ENCODE measurements at places on chromosomes 13 and 19.

- no peak for DNase-seq
Measured at GRCh38 chr19:41847351-41848105, 2.7 kb downstream of the DMRTC2 start.

GRCh38 chr19:14118165-14119051 is 846 bp upstream of the PRKACA start:
- DNase-seq: no peak

GRCh38 chr19:7654401-7654800 is 14.4 kb upstream of the RETN start:
- DNase-seq: no peak

DNA sequence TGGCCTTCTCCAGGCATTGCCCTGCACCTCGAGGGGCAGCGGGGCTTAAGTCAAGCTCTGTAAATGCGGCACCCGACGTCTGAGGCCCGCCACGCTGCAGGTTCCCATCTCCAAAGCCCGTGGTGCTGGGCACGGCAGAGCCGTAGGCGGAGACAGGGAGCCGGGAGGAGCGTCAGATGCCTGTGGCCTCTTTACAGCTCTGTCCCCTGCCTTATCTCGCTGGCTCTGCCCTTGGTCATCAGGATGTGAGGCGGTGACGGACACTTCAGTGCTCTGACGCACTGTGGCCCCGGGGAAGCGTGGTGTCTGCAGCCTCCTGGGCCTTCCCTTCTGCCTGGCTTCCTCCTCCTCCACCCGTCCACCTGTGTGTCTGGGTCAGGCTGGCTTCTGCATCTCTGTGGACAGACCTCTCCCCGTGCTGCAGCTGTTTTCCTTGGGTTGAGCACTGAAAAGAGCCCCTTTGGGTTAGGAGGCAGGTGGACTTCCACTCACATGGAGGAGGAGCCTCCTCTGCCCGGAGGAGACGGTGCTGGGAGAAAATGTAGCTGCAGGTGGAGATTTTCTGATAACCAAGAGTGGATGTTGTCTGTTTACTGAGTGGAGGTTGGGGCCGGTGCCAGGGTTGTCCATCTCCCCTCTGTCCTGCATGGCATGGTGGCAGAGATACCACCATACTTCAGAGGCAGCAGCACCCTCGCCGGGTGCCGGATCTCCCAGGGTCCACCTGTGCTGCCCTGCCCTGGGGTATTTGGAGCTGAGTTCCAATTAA is 14.6 kb downstream of the MCF2L start:
- no peak for DNase-seq

GRCh38 chr13:77036279-77036678 is 9.3 kb upstream of the FBXL3 start:
- DNase-seq: no peak

- no peak for DNase-seq
Measured at GRCh38 chr19:51779181-51779580, 15.8 kb upstream of the FPR3 start.

DNA sequence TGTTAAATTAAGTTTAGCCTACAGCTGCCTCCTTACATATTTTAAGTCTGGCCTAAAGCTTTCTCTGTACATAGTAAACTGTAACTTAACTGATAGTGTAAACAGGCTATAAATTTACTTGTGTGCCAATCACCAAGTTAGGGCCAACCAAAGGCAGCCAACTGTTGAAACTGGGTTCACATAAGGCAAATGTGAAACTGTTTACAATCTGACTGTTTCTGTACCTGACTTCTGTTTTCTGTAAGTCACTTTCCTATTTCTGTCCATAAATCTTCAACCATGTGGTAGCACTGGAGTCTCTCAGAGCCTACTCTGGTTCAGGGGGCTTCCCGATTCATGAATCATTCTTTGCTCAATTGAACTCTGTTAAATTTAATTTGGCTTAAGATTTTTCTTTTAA is 103.1 kb downstream of the RAP2A start:
- no peak for DNase-seq

- no peak for DNase-seq
Measured at GRCh38 chr19:12730064-12730463, 4.4 kb downstream of the TRIR start.

GRCh38 chr13:32087955-32088747 is 56.6 kb downstream of the FRY start:
- no peak for DNase-seq

DNA sequence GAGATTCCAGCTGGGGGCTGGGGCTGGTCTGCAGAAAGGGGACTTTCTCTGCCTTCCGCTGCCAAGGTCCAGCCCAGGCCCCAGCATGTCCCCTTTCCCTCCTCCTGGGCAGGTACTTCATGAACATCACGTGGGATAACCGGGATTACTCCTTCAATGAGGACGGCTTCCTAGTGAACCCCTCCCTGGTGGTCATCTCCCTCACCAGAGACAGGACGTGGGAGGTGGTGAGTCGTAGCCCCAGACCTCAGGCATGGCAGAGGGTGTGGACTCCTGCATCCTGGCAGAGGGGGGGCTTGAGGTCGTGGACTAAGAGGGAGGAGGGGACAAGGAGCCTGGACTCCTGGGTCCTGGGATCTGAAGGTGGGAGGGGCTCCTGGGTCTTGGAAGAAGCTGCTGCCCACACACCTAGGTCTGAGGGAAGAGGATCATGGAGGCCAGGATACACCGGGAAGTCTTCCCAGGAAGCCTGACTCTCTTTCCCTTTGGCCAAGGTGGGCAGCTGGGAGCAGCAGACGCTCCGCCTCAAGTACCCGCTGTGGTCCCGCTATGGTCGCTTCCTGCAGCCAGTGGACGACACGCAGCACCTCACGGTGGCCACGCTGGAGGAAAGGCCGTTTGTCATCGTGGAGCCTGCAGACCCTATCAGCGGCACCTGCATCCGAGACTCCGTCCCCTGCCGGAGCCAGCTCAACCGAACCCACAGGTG is 20.6 kb downstream of the GRIN2D start:
- DNase-seq: no peak

DNA sequence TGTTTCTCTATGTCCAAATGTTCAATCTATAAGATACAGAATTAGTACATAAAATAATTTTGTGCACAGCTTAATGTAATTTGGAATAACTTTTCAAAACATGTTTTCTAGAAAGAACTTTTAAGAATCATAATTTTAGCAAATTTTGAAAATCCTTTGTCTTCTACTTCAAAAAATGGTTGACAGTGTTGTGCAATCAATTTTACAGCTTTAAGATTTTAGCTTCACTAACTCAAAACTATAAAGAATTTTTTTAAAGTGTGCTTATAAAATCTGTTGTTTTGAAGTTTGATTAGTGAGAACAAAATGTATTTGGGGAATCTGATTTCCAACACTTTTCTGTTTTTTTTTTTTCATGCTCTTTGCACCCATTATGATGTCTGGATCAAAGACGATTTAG is 12.7 kb upstream of the SPACA6 start:
- no peak for DNase-seq

DNA sequence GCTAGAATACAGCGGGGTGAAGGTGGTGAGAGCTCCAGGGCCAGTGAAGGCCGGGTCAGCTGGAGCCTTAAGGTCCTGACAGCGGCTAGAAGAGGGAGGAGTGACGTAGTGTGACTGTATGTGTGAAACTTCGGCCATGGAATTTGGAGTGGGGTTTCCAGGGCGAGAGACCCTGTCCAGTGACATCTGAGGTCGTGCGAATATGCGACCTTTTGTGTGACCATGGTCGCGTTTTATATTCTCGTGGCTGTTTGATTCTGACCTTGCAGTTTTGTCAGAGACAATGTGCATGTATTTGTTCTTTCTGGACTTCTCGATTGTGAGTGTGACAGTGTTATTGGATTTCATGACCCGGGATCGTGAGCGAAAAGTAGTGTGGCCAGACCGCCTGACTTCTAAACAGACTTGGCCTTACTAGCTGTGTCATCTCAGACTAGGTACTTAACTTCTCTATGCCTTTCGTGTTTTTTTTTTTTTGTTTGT is 405 bp upstream of the ZNF569 start:
- DNase-seq: no peak

DNA sequence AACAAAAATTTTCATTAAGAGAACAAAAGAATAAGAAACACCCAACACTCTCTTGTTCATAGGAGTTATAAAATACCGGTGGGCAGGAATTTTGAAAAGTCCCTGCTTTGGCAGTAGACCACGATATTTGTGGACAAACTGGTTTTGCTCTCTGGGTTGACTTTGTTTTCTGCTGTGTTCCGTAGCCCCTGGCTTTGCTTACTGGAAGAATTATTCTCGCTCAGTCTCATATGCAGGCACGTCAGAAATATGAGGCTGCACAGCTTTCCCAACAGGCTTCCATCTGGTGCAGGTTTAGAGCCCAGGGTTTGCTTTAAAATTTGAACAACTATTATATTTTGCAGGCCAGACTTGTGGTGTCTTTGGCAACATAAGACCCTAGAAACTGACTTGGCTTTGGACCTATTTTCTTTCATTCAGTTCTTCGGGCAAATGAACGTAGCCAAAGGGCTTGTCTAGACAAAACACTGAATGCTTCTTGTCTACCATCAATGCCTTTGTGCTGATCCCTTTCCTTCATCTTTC is 2012.6 kb downstream of the PCDH9 start:
- no peak for DNase-seq

GRCh38 chr13:33927315-33927714 is 109.4 kb downstream of the RFC3 start:
- no peak for DNase-seq

- peak; percentile 78 for DNase-seq
Measured at GRCh38 chr19:41706741-41707501, 1.5 kb upstream of the CEACAM5 start.

DNA sequence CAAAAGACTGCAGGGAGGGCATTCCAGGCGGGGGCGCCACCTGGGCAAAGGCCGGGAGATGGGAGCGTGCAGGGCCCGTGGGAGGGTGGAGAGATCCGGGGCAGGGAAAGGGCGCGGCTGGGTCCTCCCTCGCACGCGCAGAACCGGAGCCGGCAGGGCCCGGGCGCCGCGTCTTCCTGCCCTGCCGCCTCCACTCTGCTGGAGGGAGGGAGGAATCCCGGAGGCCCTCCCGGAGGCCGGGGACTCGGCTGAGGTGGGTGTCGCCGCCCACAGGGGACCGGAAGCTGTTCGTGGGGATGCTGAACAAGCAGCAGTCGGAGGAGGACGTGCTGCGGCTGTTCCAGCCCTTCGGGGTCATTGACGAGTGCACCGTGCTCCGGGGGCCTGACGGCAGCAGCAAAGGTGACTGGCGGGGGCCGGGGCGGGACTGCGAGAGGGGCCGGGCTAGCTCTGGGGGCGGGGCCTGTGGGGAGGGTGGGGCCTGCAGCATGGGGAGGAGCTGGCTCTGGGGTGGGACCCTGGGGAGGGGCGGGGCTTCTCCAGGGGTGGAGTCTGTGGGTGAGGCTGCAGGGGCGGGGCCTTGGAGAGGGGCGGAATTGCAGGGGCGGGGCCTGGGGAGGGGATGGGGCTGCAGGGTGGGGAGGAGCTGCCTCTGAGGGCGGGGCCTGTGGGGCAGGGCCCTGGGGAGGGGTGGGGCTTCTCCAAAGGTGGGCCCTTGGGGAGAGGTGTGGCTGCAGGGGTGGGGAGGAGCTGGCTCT is 51.3 kb downstream of the CELF5 start:
- DNase-seq: peak; percentile 93

DNA sequence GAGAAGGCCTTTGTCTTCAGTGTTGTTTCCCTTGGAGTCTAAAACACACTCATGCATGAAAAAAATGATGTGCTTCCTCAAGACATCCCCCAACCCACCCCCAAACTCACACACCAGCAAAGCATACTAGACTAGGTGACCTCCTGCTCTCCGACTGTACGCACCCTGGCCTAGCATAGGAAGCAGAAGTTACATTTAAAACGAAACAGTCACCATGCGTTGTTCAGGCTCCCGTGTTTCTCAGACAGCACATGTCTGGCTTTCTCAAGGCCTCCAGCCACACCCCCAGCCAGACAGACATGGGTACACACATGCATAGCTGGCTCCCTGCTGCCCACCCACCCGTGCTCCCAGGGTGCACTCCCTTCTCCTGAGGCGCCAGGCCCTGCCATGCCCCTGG is 28.7 kb upstream of the C1QTNF9 start:
- DNase-seq: peak; percentile 56

DNA sequence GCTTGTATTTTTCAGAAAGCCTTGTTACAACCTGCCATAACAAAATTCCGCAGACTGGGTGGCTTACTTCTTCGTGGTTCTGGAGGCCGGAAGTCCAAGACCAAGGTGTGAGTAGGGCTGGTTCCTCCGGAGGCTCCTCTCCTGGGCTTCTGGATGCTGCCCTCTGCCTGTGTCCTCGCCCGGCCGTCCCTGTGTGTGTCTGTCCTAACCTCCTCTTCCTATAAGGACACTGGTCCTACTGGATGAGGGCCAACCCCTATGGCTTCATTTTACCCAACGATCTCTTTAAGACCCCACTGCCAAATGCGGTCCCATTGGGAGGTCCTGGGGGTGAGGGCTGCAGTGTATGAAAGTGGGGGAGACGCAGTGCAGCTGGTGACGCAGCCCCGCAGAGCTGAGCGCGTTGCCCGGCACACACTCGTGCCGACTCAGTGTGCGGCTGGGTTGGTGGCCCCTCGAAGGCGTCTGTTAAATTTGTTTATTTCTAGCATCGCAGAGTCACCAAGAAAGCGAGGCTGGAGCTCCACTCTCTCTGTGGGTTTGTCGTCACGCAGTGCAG is 116.7 kb downstream of the SOX1 start:
- no peak for DNase-seq

- no peak for DNase-seq
Measured at GRCh38 chr13:112641456-112642089, 48.3 kb upstream of the ATP11A start.

GRCh38 chr13:51628059-51628852 is 44.0 kb downstream of the WDFY2 start:
- no peak for DNase-seq

- DNase-seq: no peak
Measured at GRCh38 chr13:41976476-41976875, 15.6 kb upstream of the VWA8 start.

GRCh38 chr19:16898361-16899015 is 9.7 kb downstream of the F2RL3 start:
- DNase-seq: no peak

- DNase-seq: peak; percentile 75
Measured at GRCh38 chr19:35346193-35347052, 1.3 kb upstream of the FFAR1 start.

- DNase-seq: no peak
Measured at GRCh38 chr19:29194658-29195057, 18.3 kb downstream of the UQCRFS1 start.

GRCh38 chr13:51687947-51688714 is 103.9 kb downstream of the WDFY2 start:
- DNase-seq: no peak

DNA sequence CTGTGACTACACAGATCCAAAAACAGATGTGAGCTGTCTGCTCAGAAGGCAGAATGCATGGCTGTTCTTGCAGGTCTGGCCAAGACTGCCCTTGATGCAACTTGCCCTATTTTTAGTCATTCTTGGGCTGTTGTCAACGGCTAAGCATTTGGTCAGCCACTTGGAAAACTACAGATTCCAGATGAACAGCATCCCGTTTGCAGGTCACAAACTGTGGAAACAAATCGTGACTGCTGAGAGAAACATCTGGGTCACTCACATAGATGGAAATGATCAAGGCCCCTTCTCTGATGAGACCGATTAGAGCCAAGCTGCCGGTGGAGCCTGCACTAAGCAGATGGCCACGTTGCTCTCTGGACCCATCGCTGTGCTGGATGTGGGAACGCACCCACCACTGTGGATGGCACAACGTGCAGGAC is 15.4 kb upstream of the METTL21C start:
- no peak for DNase-seq

GRCh38 chr19:6055013-6055795 is 55.1 kb downstream of the RFX2 start:
- DNase-seq: no peak

GRCh38 chr19:47239152-47239551 is 8.2 kb upstream of the BBC3 start:
- no peak for DNase-seq

Data from GM12892 (cell line).